ENCODE measurements at places on chromosomes 7 and 10. TPM values are rescaled to one million over a fixed set of nuclear protein-coding genes. Genes with fewer than 3 reads are reported as not detected.

Gene GTF2IRD1
- total RNA-seq = 3.1 TPM

Gene HTR5A
- total RNA-seq = not detected

Gene APBB1IP
- 47.4 TPM for total RNA-seq

Gene CYP26C1
- total RNA-seq = not detected

GRCh38 chr10:78211561-78212051 lies 177.9 kb downstream of the RPS24 start:
- no peak for DNase-seq
- H3K4me1 ChIP-seq = peaks cover 4% of the 10 kb centered on the region
- H3K36me3 ChIP-seq = no peaks in the 10 kb centered on the region
- no peak overlapping the region for H3K4me3 ChIP-seq
- peaks cover 15% of the 10 kb centered on the region for H3K27me3 ChIP-seq

DNA sequence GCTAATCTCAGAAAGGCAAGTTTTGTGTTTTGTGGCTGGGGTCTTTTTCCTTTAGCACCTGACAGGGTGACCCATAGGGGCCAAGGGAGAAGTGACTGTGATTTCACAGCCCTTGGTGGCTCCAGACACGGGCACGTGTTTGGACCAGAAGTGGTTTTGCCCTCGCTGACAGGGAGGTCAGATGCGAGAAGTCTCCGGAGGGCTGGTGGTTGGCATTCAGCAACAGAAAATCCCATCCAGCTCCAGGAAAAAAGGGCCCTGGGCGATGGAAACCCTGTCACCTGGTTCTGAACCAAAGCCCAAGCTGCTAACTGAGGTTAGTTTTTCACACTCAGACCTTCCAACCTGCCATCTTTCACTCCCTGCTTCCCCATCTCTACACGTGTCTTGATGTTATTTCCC lies 272.9 kb downstream of the TRIL start:
- DNase-seq = no peak
- peaks cover 5% of the 10 kb centered on the region for H3K27me3 ChIP-seq
- no peak overlapping the region for H3K27ac ChIP-seq
- H3K36me3 ChIP-seq = no peaks in the 10 kb centered on the region

DNA sequence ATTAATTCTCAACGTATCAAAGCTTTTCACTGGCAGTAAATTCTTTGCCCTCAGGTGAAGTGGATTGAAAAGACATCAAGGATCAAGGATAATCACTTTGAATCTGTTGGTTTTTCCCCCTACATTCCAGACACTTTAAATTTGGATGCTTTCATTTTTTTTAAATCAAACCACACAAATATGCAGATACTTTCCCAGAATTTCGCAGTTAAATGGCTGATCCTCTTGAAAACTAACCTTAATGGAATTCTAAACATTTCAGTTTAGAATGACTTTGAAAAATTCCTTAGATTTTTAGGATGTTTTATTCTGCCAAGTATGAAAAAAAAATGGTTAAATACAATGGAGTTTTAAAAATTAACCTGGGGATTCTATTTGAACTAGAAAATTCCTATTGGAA lies 325.9 kb downstream of the GFRA1 start:
- no peak for DNase-seq
- H3K27ac ChIP-seq = no peak overlapping the region
- no peaks in the 10 kb centered on the region for H3K4me1 ChIP-seq
- no peak overlapping the region for H3K4me3 ChIP-seq

GRCh38 chr10:27319752-27320431 lies 79.3 kb upstream of the ACBD5 start:
- peaks cover 18% of the 10 kb centered on the region for H3K27me3 ChIP-seq
- H3K4me1 ChIP-seq = peaks cover 9% of the 10 kb centered on the region
- H3K4me3 ChIP-seq = peak overlapping the region; percentile 60
- H3K27ac ChIP-seq = no peak overlapping the region

GRCh38 chr10:119371704-119372663 lies 164.6 kb downstream of the GRK5 start:
- no peak for DNase-seq
- no peak overlapping the region for H3K4me3 ChIP-seq
- no peak overlapping the region for H3K27ac ChIP-seq
- H3K4me1 ChIP-seq = peaks cover 16% of the 10 kb centered on the region

DNA sequence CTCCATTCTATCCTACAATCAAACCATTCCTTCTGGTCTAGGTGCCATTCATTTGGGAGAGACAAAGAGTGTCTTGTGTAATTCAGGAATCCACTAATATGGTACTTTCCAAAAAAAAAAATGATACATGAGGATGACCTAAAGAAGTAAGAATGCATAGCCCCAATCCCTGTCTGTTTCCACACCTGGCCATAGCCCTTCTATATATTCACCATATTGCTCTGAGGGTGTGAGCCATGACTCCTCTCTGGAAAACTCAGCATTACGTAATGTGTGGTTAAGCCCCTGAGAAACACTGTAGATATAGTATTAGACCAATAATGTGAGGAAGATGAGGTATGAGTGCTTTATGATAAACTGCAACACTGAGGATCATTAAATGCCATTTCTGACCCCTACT lies 592.7 kb downstream of the INHBA start:
- no peaks in the 10 kb centered on the region for H3K36me3 ChIP-seq
- H3K4me1 ChIP-seq = no peaks in the 10 kb centered on the region
- no peak overlapping the region for H3K27ac ChIP-seq
- no peak for DNase-seq
- H3K4me3 ChIP-seq = no peak overlapping the region
- no peaks in the 10 kb centered on the region for H3K27me3 ChIP-seq

DNA sequence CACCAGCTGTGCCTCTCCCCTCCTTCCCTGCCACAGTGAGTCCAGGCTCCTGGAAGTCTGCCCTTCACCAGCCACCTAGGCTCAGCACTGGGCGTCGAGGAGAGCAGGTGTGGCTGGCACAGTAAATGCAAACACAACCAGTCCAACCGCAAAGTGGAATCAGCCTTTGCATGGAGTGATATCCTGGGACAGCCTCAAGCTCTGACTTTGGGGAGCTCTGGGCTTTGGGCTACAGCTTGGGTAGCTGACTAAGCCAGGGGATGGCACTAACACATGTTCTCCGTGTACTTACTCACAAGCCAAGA lies 312.4 kb downstream of the KCNMA1 start:
- no peaks in the 10 kb centered on the region for H3K4me1 ChIP-seq
- no peak overlapping the region for H3K27ac ChIP-seq

DNA sequence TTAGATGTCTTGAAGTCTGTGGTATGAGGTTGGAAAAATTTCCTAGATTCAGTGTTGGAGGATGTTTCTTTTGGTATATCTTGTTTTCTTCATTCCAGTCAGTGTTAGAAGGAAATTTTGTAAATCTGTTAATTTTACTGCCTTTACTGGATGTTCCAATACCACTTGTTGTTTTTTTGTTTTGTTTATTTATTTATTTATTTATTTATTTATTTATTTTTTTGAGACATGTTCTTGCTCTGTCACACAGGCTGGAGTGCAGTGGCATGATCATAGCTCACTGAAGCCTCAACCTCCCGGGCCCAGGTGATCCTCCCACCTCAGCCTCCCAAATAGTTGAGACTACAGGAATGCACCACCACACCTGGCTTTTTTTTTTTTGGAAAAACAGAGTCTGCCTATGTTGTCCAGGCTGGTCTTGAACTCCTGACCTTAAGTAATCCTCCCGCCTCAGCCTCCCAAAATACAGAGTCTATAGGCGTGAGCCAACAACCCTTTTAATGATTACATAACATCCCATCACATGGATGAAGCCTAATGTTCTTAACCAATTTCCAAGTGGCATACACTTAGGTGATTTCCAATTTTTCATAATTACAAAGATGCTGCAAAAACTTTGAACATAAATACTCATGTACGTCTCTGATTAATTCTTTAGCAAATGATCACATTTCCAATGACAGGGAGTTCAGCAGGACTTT lies 52.8 kb upstream of the WAC start:
- H3K4me1 ChIP-seq = no peaks in the 10 kb centered on the region
- peaks cover 5% of the 10 kb centered on the region for H3K27me3 ChIP-seq
- no peaks in the 10 kb centered on the region for H3K36me3 ChIP-seq
- H3K27ac ChIP-seq = no peak overlapping the region
- H3K4me3 ChIP-seq = no peak overlapping the region
- DNase-seq = no peak

DNA sequence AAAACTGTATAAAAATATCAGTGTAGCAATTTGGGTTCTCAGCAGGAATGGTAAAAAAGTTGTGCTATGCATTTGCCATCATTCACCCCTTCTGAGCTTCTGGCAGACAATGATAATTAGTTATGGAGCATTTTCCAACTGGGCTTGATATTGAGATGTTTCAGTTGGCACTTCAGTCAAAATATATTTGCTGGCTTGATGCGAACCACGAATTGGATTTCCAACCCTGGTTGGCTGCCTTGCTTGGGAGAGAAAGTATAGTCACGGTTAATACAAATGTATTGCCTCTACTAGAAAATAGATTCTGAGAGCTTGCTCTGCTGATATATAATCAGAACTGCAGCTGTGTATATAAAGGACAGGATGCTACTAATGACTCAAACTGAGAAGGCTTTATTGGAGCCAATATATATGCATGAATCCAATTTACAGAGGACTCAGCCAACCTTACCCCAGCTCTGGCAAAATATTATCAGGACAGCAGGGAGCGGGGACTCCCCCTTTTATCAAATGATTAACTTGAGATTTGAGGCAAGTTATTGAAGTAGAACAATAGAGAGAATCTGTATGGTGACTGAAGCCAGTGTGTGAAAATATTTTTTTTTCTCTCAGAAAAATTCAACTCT lies 219.8 kb upstream of the SMIM30 start:
- H3K27me3 ChIP-seq = no peaks in the 10 kb centered on the region
- H3K4me1 ChIP-seq = no peaks in the 10 kb centered on the region
- H3K27ac ChIP-seq = no peak overlapping the region
- DNase-seq = no peak
- H3K36me3 ChIP-seq = no peaks in the 10 kb centered on the region
- no peak overlapping the region for H3K4me3 ChIP-seq

GRCh38 chr10:23198940-23199767 lies 7.0 kb downstream of the PTF1A start:
- no peak overlapping the region for H3K27ac ChIP-seq
- no peaks in the 10 kb centered on the region for H3K36me3 ChIP-seq
- peaks cover 81% of the 10 kb centered on the region for H3K27me3 ChIP-seq
- no peaks in the 10 kb centered on the region for H3K4me1 ChIP-seq
- no peak for DNase-seq

- peak overlapping the region; percentile 14 for H3K27ac ChIP-seq
- peaks cover 51% of the 10 kb centered on the region for H3K36me3 ChIP-seq
- DNase-seq = no peak
- peaks cover 22% of the 10 kb centered on the region for H3K4me1 ChIP-seq
- no peaks in the 10 kb centered on the region for H3K27me3 ChIP-seq
These were observed 213.1 kb downstream of the ELFN1 start for GRCh38 chr7:1883031-1883761.
